MV-4-11 (cell line): ENCODE measurements at places on chromosomes 12 and 14.

DNA sequence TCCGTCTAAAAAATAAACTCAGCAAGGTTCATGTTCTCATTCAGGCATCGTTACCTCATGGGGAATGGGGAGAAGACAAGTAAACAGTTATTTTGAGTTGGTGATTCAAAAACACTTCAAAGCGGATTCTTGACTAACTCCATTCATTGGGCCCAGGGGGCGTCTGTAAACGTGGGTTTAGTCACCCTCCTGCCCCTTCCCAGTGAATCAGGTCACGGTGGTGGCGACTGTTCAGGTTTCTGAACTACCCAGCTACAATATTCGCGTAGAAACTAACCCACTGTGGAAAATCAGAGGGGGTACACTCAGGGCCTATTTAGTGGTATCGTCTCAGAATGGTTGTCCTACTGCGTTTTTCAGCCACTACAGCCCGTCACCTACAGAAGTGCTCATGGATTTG lies 15.2 kb downstream of the OR6S1 start:
- no peak for DNase-seq

DNA sequence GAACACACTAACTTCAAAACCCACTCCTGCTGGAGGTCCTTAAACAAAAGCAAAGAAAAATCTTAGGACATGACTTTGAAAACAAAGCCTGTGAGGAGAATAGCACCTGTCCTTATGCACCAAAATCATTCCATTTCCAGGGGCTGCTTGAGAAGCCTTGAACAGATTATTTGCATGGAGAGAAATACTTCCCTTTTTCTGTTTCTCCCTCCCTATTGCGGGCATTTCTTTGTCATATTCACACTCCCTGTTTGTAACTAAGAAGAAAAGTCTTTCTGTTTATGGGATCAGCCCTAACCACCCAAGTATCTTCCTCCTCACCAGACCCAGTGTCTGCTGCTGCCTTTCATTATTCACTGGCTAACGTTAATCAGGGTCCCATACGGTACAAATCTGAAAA lies 218.8 kb downstream of the DPF3 start:
- DNase-seq = peak; percentile 62

- DNase-seq = no peak
Observed at GRCh38 chr14:34711169-34711568, 3.2 kb downstream of the CFL2 start.

- DNase-seq = peak; percentile 46
Observed at GRCh38 chr12:57195611-57196371, 20.8 kb upstream of the NXPH4 start.

DNA sequence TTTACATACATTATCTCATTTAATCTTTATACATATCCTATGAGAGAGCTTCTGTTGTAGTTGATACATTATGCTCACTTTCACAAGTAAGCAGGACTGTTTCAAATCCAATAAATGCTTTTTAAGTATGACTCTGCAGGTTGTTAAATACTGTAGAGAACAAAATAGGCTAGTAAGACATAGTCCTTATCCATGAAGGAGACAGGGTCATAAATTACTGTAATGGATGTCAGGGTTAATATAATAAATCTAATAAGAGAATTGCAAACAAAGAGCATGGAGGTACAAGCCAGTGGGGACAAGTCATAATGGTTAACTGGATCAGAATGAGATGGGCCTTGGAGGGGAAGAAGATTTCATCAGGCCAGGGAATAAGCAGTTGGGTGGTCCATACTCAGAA lies 303.8 kb upstream of the RGS6 start:
- DNase-seq = no peak

DNA sequence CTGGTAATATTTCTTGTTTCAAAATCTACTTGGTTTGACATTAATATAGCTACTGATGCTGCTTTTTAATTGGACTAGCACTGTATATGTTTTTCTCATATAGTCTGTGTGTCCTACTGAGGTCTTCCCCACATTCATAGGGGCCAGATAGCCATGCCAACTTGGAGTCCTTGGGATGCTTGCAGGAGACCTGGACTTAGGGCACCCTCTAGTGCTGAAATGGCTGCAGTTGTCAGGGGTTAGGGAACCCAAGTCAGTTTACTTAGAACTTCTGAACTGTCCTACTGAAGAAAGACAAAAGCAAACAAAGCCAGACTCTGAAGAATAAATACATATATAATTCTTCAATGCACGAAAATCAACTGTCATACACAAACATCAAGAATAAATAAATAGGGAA lies 279.9 kb upstream of the SYT1 start:
- DNase-seq = no peak

GRCh38 chr12:107331471-107331870 lies 238.1 kb upstream of the CRY1 start:
- DNase-seq = no peak

DNA sequence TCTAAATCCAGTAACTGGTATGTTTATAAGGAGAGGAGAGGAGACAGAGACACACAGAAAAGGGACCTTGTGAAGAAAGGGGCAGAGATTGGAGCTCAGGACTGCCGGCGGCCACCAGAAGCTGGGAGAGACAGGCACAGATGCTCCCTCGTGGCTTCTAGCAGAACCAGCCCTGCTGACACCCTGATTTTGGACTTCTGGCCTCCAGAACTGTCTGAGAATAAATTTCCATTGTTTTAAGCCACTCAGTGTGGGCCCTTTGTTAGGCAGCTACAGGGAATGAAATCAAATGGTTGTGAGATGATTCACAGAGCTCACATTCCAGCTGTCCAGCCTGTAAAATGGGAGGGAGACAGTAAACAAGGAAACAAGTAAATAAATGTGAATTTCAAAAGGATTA lies 47.6 kb downstream of the TMEM132C start:
- DNase-seq = no peak

- DNase-seq = no peak
Observed at GRCh38 chr12:131684015-131684725, 26.7 kb upstream of the SFSWAP start.

- DNase-seq = peak; percentile 42
Observed at GRCh38 chr12:117857632-117858612, 110.9 kb downstream of the KSR2 start.

GRCh38 chr12:94868161-94868560 lies 135.3 kb downstream of the NDUFA12 start:
- no peak for DNase-seq

DNA sequence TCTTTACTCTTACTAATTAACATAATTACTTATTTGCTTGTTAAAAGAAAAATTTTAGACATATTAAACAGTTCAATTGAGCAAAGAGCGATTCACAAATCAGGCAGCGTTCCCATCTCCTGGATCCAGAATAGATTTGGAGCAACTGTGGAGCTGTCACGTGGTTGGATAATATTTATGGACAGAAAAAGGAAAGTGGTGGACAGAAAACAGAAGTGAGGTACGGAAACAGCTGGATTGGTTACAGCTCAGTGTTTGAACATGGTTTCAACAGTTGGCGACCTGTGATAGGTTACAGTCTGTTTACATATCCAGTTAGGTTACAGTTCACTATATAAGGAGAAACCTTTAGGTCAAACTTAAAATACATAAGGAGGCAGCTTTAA lies 19.7 kb upstream of the FAM234B start:
- DNase-seq = peak; percentile 35

- no peak for DNase-seq
Observed at GRCh38 chr12:77608271-77608824, 222.3 kb upstream of the NAV3 start.

DNA sequence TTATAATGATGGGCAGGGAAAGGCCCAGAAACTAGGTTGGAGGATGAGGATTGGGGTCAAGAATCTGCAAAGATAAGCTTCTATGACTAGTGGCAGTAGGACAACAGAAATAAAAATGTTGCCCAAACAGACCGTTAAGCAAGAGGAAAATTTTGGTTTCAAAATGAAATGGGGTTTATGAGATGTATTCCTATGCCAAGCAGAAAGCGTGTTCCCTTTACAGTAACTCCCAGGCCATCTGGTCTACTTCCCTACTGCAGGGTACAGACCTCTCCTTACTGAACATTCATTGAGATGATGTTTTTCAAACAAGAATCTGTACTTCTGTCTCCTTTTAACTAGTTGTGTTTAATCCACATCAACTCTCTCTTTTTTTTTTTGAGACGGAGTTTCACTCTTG lies 20.4 kb upstream of the TMEM229B start:
- DNase-seq = peak; percentile 87

GRCh38 chr12:8026291-8026900 lies 6.1 kb upstream of the FOXJ2 start:
- DNase-seq = peak; percentile 97

- DNase-seq = peak; percentile 93
Observed at GRCh38 chr12:6950811-6951540, at the start of gene PTPN6. TSS of gene PTPN6 (plus strand) at chr12:6951356. CDS start at chr12:6951513, 157 bp downstream.

GRCh38 chr14:53218161-53218560 lies 65.0 kb upstream of the DDHD1 start:
- no peak for DNase-seq

DNA sequence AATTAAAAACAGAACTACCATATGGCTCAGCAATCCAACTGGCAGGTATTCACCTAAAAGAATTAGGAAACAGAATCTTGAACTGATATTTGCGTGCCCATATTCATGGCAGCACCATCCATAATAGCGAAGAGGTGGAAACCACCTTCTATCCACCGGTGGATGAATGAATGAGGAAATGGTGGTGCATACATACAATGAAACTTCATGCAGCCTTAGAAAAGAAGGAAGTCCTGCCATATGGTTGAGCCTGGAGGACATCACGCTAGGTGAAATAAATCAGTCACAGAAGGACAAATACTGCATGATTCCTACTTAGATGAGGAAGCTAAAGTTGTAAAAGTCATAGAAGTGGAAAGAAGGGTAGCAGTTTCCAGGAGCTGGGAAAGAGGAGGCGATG lies 6.6 kb downstream of the TCL1A start:
- DNase-seq = peak; percentile 14

- peak; percentile 72 for DNase-seq
Observed at GRCh38 chr12:110330544-110330943, 49.5 kb downstream of the ATP2A2 start.

- DNase-seq = peak; percentile 49
Observed at GRCh38 chr12:110199339-110200123, 75.4 kb downstream of the IFT81 start.

- DNase-seq = no peak
Observed at GRCh38 chr14:64605926-64606685, 56.3 kb downstream of the PPP1R36 start.

DNA sequence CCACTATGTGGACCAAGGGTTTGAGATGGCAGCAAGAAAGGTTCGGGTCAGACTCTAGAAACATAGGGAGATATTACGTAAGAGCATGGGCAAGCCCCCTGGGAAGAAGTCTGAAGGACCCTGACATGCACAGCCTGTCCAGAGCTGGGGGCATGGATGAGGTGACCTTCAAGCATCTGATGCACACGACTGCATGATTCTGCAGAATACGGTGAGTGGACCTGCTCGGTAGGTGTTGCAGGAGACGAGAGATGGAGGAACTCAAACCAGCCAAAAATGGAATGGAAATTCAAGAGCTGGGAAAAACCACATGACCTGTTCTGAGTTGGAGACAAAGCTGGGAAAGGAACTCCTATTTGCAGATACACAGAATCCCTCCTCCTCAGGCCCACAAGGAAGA lies 43.6 kb downstream of the ANO2 start:
- no peak for DNase-seq

DNA sequence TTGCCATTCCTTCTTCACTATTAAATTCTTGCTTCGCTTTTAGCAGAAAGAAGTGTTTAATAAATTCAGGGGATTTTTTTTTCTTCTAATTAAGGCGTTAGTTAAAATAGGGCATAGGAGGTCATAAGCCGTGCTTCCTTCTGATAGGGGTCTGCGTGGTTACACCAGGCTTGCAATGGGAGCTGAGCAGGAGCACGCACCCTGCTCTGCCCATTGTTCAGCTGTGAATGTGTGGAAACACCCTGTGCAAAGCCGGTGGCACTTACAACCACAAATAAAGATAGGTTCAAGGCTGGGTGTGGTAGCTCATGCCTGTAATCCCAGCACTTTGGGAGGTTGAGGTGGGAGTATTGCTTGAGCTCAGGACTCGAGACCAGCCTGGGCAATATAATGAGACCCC lies 162.1 kb downstream of the PRKCH start:
- DNase-seq = no peak

DNA sequence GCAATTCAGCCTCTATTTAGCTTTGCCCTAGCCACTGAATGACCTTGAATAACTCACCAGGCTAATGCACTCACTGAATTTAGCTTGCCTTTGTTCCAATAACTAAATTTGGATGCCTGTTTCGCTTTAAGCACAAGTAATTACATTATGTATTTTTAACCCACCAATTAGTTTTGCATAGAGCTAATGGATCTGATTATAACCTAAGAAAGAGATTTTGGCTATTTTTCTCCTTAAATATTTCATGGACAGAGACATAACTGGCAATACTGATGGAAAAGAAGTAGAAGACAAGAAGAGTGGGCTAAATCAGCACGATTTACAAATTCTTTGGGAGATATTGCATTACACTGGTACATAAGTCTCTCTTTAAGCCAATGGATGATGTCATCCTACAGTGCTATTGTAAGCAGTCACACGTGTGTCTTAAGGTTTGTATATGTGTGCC lies 85.7 kb downstream of the AKAP6 start:
- DNase-seq = no peak

DNA sequence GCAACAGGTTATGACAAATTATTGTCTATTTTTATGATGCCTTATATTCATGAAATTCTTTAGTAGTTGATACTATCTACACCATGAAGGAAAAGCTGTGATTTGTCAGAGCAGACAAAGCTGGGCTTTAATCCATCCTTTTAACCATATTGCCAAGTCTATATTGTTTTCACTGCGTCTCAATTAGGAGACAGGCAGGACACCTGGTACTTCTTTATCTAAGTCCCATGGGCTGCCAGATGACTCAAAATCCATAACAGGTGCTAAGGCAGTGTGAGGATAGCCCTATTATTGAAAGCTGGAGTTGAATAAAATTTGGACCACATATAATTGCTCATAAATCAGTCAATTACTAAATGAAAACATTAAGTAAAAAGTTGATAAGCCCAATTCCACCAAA lies 22.6 kb downstream of the INSM2 start:
- DNase-seq = no peak

DNA sequence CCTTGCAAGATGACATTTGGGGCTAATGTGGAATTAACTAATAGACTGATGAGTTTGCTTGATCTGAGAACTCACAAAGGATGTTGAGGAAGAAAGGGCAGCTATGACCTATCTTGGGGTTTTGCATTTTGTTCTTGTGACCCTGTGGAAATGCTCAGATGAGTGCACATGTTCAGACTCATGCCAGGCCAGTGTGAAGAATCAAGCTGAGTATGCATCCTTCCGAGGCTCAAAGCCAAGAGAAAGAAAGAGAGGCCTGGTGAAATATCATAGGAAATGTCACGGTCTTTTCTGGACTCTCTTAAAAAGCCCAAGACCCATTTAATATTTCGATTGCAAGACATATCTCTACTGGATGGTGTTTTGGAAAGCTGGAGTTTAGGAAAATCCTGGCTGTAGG lies 96.3 kb downstream of the CACNA1C start:
- no peak for DNase-seq

GRCh38 chr12:45540661-45541341 lies 188.7 kb upstream of the ARID2 start:
- DNase-seq = no peak
